ENCODE measurements at places on chromosomes 11 and 22. TPM values are rescaled to one million over a fixed set of nuclear protein-coding genes. Genes with fewer than 3 reads are reported as not detected.

Gene SEC14L6
- 7.9 TPM for total RNA-seq

Gene GAB4
- total RNA-seq, result 0.10 TPM

Gene MFNG
- 12.6 TPM for total RNA-seq

Gene MUS81
- 49.7 TPM for total RNA-seq
